ENCODE measurements at places on chromosomes 11 and 22. TPM values are rescaled to one million over a fixed set of nuclear protein-coding genes. Genes with fewer than 3 reads are reported as not detected.

SLCO2B1 gene
- total RNA-seq, result not detected

OR52I2 gene
- total RNA-seq, result not detected

GRCh38 chr11:96008161-96008720, 84.3 kb upstream of the MTMR2 start:
- peak; percentile 34 for DNase-seq
- H3K4me3 ChIP-seq, result no peak overlapping the region
- H3K4me1 ChIP-seq, result peaks cover 32% of the 10 kb centered on the region
- H3K27ac ChIP-seq, result no peak overlapping the region

- H3K27ac ChIP-seq, result no peak overlapping the region
- no peak for DNase-seq
- H3K27me3 ChIP-seq, result peaks cover 94% of the 10 kb centered on the region
- H3K4me1 ChIP-seq, result 0 out of 2 replicates have a peak, but pooled peaks cover 7% of the 10 kb centered on the region
- H3K4me3 ChIP-seq, result no peak overlapping the region
These were observed 1.1 kb upstream of the DBX1 start for GRCh38 chr11:20161230-20161918.

DNA sequence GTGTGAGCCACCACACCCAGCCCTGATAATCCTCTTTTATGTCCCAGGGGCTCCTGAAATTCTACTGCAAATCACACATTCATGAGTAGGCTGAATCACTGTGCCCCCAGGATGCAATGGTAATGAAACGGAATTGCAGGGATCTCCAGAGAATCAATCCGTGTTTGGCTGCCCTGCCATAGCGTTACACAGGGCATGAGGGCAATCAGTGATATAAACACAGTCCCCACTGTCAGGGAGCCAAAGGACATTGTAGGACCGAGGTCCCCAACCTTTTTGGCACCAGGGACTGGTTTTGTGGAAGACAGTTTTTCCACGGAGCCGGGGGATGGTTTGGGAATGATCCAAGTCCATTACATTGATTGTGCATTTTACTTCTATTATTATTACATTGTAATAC, 9.0 kb upstream of the PLA2G6 start:
- no peak for DNase-seq
- H3K4me1 ChIP-seq, result no peaks in the 10 kb centered on the region
- no peak overlapping the region for H3K27ac ChIP-seq
- H3K36me3 ChIP-seq, result no peaks in the 10 kb centered on the region
- H3K27me3 ChIP-seq, result no peaks in the 10 kb centered on the region

GRCh38 chr22:20407829-20408228, 13.9 kb downstream of the ZNF74 start:
- no peaks in the 10 kb centered on the region for H3K36me3 ChIP-seq
- no peak overlapping the region for H3K4me3 ChIP-seq
- H3K27me3 ChIP-seq, result no peaks in the 10 kb centered on the region
- H3K27ac ChIP-seq, result no peak overlapping the region
- H3K4me1 ChIP-seq, result no peaks in the 10 kb centered on the region

Data from GM23248 (cell line).